Type B pancreatic cell (in vitro differentiated cells): ENCODE measurements at places on chromosomes 12 and 14. TPM values are rescaled to one million over a fixed set of nuclear protein-coding genes. Genes with fewer than 3 reads are reported as not detected.

The TAS2R19 gene
- total RNA-seq = 3.1 and 3.5 TPM in 2 replicates

The CMTM5 gene
- total RNA-seq = 0.19 TPM in 1 of 2 replicates, not detected in the other

DNA sequence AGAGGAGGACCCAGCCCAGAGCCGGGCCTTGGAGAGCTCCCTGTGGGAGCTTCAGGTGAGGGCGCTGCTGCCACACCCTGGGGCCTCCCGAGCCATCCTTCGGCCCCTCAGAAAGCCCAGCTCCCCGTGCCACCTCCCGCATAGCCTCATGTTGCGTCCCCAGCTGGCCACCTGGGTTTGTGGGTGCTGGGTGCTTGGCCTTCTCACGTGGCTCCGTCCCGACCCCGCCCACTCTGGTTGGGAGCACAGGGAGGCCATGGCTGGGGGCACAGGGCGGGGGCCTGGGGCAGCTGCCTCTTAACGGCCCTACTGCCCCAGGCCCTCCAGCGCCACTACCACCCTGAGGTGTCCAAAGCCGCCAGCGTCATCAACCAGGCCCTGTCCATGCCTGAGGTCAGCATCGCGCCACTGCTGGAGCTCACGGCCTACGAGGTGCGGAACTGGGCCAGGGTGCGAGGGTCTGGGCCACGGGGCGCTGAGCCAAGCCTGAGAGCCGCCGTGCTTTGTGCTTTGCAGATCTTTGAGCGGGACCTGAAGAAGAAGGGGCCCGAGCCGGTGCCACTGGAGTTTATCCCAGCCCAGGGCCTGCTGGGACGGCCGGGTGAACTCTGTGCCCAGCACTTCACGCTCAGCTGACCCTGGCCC is 7.6 kb downstream of the NOC4L start:
- no peak overlapping the region for H3K27ac ChIP-seq
- no peaks in the 10 kb centered on the region for H3K4me1 ChIP-seq
- no peaks in the 10 kb centered on the region for H3K27me3 ChIP-seq
- H3K4me3 ChIP-seq = no peak overlapping the region
- H3K36me3 ChIP-seq = no peaks in the 10 kb centered on the region

- no peak for DNase-seq
- no peak overlapping the region for H3K27ac ChIP-seq
- H3K4me3 ChIP-seq = no peak overlapping the region
- no peaks in the 10 kb centered on the region for H3K27me3 ChIP-seq
- no peaks in the 10 kb centered on the region for H3K4me1 ChIP-seq
These were observed 92.2 kb downstream of the ACSS3 start for GRCh38 chr12:81170072-81170471.

DNA sequence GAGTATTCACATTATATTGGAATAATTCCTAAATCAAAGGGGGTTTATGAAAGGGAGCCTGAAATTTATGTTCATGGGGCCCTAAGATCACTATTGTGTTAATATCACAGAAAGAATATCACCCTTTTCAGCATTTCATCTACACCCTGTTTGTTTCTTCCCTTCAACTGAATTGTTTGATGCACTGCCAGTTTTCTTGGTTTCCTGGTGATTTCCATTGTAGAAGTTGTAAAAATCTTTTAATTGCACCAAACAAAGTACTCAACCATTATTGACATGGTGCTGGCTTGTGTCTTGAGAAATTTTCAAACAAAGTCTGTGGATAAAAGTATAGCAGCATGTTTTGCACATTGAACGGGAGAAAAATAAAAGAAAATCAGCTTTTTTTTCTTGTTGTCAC is 154.8 kb upstream of the PRKD1 start:
- no peak for DNase-seq
- no peaks in the 10 kb centered on the region for H3K36me3 ChIP-seq
- H3K27me3 ChIP-seq = no peaks in the 10 kb centered on the region
- H3K4me1 ChIP-seq = no peaks in the 10 kb centered on the region
- H3K27ac ChIP-seq = no peak overlapping the region
- H3K4me3 ChIP-seq = no peak overlapping the region

DNA sequence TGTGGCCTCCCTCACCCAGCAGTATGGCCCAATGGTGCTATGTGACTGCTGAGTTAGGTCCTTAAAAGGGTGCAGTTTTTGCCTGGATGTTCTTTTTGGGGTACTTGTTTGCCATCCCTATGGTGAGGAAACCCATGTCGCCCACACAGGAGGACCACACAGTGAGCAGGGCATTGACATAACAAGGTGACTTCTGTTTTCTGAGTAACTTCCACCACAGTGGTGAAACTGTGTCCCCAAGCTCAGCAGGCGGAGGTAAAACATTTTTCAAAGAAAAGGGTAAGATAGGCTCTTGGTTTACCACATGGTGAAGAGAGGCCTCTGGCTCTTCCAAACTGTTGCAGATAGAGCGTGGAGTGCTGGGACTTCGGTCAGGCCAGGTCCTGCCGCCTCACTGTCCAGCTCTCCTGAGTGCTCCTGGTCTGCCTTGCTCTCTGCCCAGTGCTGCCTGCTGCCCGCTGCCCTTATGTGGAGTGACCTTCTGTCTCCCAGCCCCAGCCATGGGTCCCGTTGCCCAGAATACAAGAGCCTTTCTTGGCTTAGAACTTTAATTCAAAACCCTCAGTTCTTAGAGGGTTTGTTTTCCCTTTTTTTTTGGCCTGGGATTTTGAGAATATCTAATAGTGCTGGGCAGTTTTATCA is 54.0 kb downstream of the TRAF3 start:
- H3K27me3 ChIP-seq = no peaks in the 10 kb centered on the region
- peaks cover 22% of the 10 kb centered on the region for H3K4me1 ChIP-seq
- peak overlapping the region; percentile 67 for H3K27ac ChIP-seq

DNA sequence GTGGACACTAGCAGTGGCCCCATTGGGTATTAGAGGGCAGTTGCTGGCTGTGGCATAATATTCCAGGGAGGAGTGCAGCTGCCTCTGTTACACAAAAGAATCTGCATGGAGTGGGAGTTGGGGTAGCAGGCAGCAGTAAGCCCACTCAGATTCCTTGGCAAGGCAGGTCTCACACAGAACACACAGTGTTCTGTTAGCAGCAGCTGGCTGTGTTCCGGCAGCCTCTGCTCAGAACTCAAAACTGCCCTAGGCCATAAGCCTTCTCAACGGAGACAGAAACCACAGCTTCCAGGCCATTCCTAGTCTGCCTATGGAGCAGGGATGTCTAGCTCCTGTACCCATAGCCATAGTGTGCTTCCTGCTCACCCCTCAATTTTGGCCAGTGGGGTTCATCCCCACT is 1085.4 kb downstream of the SLC6A15 start:
- H3K4me3 ChIP-seq = no peak overlapping the region
- H3K36me3 ChIP-seq = no peaks in the 10 kb centered on the region
- DNase-seq = no peak
- H3K27ac ChIP-seq = no peak overlapping the region

DNA sequence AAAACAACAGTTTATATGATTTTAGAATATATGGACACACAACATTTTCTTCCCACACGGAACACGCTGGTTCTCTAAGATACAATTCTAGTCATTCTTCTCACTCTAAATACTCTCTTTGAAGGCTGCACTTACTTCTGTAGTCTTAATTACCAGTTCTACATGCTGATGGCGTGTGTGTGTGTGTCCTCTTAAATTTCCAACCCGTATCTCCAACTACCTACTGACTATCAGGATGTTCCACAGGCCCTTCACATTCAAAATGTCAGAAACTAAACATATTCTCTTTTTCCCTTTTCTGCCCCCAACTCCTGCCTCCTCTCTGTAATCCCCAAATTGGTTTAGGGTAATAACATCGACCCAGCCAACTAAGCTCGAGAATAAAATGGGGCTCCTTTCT is 75.2 kb downstream of the DUSP16 start:
- DNase-seq = no peak
- H3K27me3 ChIP-seq = no peaks in the 10 kb centered on the region
- H3K4me3 ChIP-seq = no peak overlapping the region
- peak overlapping the region; percentile 57 for H3K27ac ChIP-seq

DNA sequence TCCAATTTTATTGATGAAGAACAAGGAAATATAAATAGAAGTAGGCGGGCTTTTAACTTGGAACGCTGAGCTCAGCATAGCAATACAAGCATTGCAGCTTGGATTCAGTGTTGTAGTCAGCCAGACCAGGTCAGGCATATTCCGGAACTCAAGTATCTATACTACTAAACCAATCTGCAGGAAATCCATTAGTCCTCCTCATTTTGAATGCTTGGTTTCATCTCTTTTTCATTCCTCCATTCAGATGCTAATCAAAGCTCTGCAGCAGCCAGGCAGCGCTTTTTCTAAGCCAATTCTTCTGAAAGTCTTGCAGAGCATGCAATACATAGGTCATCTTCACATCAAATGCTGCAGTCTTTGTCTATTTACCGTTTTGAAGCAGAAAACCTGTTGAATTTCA is 49.0 kb downstream of the KIF21A start:
- H3K27me3 ChIP-seq = no peaks in the 10 kb centered on the region
- no peak overlapping the region for H3K27ac ChIP-seq
- DNase-seq = no peak
- H3K4me1 ChIP-seq = peaks cover 33% of the 10 kb centered on the region
- no peaks in the 10 kb centered on the region for H3K36me3 ChIP-seq

DNA sequence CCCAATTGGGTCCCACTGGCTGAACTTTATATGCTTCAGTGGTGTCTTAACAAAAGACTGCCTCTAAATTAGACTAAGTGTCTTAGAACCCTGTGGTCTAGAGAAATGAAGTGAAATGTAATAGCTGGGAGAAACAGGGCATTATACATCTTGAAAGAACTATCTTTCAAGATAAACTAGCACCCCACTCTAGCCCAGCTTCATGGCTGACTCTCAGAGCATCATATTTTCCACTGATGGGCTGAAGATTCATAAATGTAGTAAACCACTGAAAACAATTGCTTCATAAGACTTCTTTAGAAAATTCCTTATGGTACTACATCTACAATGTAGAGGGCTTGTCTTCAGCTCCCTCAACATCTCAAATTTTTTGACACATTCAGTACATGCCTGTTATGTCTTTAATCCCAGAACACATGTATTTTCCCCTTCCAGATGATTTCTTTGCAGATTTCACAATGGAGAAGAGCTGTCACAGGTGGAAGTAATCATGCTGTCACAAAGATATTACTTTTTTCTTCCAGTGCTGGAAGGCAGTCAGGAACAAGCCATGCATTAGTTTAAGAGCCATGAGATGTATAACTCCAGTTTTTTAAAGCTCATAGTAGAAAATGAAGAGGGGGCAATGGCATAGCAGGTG is 48.5 kb downstream of the IFNG-AS1 start:
- H3K27me3 ChIP-seq = no peaks in the 10 kb centered on the region
- DNase-seq = no peak
- peaks cover 9% of the 10 kb centered on the region for H3K4me1 ChIP-seq
- H3K36me3 ChIP-seq = no peaks in the 10 kb centered on the region
- no peak overlapping the region for H3K4me3 ChIP-seq

GRCh38 chr12:49553512-49554088 is 14.3 kb downstream of the MCRS1 start:
- no peaks in the 10 kb centered on the region for H3K36me3 ChIP-seq
- H3K27me3 ChIP-seq = peaks cover 35% of the 10 kb centered on the region
- no peak overlapping the region for H3K4me3 ChIP-seq
- DNase-seq = no peak
- peak overlapping the region; percentile 37 for H3K27ac ChIP-seq
- peaks cover 6% of the 10 kb centered on the region for H3K4me1 ChIP-seq

GRCh38 chr12:11555195-11555594 is 94.3 kb upstream of the ETV6 start:
- peaks cover 31% of the 10 kb centered on the region for H3K27me3 ChIP-seq
- no peak overlapping the region for H3K4me3 ChIP-seq
- H3K36me3 ChIP-seq = no peaks in the 10 kb centered on the region
- DNase-seq = no peak
- peaks cover 11% of the 10 kb centered on the region for H3K4me1 ChIP-seq

DNA sequence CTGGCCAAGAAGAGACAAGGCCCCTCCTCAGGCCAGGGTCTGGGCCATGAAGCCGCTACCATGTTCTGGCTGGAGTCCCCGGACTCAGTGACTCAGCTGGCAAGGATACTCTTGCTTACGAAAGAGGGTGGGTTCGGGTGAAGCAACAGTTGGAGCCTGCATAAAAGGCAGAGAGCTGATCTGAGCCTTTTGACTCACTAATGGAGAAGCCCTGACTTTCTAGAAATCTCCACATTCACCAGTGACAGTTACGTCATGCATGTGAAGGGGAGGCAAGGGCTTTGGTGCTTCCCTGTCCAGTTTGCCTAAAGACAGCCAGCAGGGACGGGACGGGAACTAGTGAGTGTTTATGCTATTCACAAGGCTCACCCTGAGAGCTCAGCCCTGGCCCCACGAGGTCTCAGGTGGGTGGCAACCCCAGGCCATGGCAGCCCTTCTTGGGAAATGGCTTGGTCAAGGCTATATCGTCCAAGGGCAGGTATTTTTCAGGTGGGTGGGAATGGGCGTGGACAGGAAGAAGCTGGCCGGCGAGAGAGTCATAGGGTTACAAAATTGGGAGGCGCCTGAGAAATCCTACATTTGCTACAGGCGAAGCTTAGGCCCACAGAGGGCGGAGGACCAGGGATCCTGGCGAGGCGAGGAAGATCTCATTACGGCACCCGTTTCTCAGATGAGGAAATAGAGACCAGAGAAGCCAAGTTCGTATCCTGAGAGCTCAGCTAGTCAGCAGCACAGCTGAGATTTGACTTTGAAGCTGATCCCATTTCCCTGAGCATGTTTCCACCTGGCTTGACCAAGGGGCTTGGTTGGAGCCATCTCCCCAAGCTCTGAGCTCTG is 314.6 kb downstream of the BCL11B start:
- H3K36me3 ChIP-seq = no peaks in the 10 kb centered on the region
- H3K27ac ChIP-seq = no peak overlapping the region
- H3K27me3 ChIP-seq = peaks cover 7% of the 10 kb centered on the region
- H3K4me1 ChIP-seq = peaks cover 8% of the 10 kb centered on the region
- no peak overlapping the region for H3K4me3 ChIP-seq

GRCh38 chr12:120532701-120533238 is 1.4 kb upstream of the RNF10 start:
- peaks cover 33% of the 10 kb centered on the region for H3K4me1 ChIP-seq
- no peak for DNase-seq
- H3K36me3 ChIP-seq = peaks cover 4% of the 10 kb centered on the region
- H3K27ac ChIP-seq = no peak overlapping the region

DNA sequence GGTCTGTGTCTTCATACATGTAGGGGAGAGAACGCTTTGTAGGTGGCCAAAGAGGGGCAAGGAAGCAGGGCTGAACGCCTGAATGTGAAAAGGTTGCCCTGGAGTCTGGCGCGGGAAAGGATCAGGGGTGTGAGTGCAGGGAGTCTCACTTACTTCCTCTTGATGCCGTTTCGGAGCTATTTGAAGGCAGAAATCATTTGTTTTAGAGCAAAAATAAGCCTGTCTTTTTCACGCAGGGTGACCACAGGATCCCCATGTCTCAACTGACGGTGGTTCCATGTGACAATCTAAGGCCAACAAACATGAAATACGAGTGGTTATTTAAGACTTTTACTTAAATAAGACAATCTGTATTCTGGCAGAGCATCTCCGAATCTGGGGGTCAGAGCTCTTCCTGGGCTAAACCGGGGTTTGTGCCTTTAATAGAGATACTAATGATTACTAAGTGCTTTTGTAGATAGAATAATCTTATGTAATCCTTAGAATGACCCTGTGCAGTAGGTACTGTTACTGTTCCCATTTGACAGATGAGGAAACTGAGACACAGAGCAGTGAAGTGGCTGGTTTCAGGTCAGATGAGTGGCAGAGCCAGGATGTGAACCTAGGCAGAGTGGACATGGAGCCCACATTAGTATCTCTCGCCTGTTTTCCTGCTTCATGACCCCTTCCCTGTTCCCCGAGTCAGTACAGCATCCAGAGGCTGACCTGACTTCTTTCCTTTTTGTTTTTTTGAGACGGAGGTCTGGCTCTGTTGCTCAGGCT is 1.9 kb downstream of the BRI3BP start:
- peaks cover 17% of the 10 kb centered on the region for H3K4me1 ChIP-seq
- peaks cover 4% of the 10 kb centered on the region for H3K36me3 ChIP-seq
- no peaks in the 10 kb centered on the region for H3K27me3 ChIP-seq
- H3K4me3 ChIP-seq = peak overlapping the region; percentile 95
